Tibial nerve (tissue), 4 donors: ENCODE measurements at places on chromosomes 4 and X. TPM values are rescaled to one million over a fixed set of nuclear protein-coding genes. Genes with fewer than 3 reads are reported as not detected.

GRCh38 chr4:86847571-86847970, 1.6 kb downstream of the SLC10A6 start:
- no peak for DNase-seq
- no peaks in the 10 kb centered on the region for H3K36me3 ChIP-seq
- peak overlapping the region; percentile 12 for H3K4me3 ChIP-seq
- peak overlapping the region; percentile 38 for H3K27ac ChIP-seq
- no peaks in the 10 kb centered on the region for H3K27me3 ChIP-seq
- peaks cover 8% of the 10 kb centered on the region for H3K4me1 ChIP-seq

- DNase-seq: no peak
- peaks cover 51% of the 10 kb centered on the region for H3K36me3 ChIP-seq
- H3K4me3 ChIP-seq: no peak overlapping the region
- peak overlapping the region; percentile 97 for H3K27ac ChIP-seq
These were observed 3.8 kb downstream of the ANTXR2 start for GRCh38 chr4:80069108-80069836.

DNA sequence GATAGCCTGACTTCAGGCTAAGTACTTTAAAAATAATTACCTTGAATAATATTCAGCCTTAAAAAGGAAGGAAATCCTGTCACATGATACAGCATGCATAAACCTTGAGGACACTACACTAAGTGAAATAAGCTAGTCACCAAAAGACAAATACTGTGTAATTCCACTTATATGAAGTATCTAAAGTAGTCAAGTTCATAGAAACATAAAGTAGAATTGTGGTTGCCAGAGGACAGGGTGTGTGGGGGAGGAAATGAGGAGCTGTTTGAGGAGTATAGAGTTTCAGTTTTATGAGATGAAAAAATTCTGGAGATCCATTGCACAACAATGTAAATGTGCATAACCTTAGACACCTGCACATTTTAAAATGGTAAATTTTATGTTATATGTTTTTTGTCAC, 5.6 kb upstream of the STPG2 start:
- H3K4me3 ChIP-seq: no peak overlapping the region
- H3K27ac ChIP-seq: no peak overlapping the region
- H3K4me1 ChIP-seq: no peaks in the 10 kb centered on the region
- no peak for DNase-seq
- H3K36me3 ChIP-seq: no peaks in the 10 kb centered on the region

DNA sequence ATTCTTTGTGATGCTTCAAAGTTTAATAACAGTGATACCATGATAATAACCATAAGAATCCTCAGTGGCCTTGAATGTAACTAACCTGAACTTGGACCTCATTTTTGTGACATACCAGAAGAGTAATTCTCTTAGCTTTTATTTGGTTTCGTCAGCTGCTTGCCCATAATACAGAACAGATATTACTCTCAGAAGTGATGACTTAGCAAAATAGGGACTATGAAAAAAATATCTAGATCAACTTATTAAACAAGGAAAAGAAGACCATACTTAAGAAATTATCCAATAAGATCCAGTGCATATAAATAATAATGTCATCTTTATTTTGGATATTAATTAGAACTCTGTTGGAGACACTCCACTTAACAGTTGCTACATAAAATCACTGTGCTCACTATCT, 236.9 kb upstream of the GPC4 start:
- peaks cover 11% of the 10 kb centered on the region for H3K4me1 ChIP-seq
- DNase-seq: no peak
- H3K4me3 ChIP-seq: no peak overlapping the region
- no peaks in the 10 kb centered on the region for H3K36me3 ChIP-seq

- H3K27me3 ChIP-seq: no peaks in the 10 kb centered on the region
- no peak overlapping the region for H3K27ac ChIP-seq
- no peak for DNase-seq
- H3K4me1 ChIP-seq: peaks cover 14% of the 10 kb centered on the region
- H3K4me3 ChIP-seq: no peak overlapping the region
These were observed 125.2 kb downstream of the STIM2 start for GRCh38 chr4:26985873-26986272.

GRCh38 chr4:29571322-29571721, 1148.8 kb upstream of the PCDH7 start:
- no peaks in the 10 kb centered on the region for H3K4me1 ChIP-seq
- H3K36me3 ChIP-seq: no peaks in the 10 kb centered on the region
- H3K4me3 ChIP-seq: no peak overlapping the region
- no peaks in the 10 kb centered on the region for H3K27me3 ChIP-seq
- no peak overlapping the region for H3K27ac ChIP-seq

DNA sequence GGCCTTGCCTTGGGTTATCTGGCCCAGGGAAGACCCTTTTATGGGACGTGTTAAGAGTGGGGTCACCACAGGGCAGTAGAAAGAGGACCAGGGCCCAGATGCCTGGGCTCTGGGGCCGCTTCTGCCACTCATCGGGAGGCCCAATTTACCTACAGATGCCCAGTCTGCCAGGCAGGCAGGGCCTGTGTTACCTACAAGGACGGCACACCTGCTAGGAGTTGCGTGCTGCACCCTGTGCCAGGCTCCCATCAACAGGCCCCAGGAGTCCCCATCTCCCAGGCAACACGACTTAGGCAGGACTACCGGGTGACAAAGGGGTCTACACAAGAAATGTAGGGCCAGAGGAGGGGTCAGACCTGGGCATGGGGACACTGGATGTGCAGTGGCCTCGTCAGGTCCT, 34.6 kb downstream of the WDR1 start:
- no peaks in the 10 kb centered on the region for H3K27me3 ChIP-seq
- peaks cover 100% of the 10 kb centered on the region for H3K36me3 ChIP-seq
- no peak overlapping the region for H3K27ac ChIP-seq
- peaks cover 18% of the 10 kb centered on the region for H3K4me1 ChIP-seq
- no peak overlapping the region for H3K4me3 ChIP-seq

DNA sequence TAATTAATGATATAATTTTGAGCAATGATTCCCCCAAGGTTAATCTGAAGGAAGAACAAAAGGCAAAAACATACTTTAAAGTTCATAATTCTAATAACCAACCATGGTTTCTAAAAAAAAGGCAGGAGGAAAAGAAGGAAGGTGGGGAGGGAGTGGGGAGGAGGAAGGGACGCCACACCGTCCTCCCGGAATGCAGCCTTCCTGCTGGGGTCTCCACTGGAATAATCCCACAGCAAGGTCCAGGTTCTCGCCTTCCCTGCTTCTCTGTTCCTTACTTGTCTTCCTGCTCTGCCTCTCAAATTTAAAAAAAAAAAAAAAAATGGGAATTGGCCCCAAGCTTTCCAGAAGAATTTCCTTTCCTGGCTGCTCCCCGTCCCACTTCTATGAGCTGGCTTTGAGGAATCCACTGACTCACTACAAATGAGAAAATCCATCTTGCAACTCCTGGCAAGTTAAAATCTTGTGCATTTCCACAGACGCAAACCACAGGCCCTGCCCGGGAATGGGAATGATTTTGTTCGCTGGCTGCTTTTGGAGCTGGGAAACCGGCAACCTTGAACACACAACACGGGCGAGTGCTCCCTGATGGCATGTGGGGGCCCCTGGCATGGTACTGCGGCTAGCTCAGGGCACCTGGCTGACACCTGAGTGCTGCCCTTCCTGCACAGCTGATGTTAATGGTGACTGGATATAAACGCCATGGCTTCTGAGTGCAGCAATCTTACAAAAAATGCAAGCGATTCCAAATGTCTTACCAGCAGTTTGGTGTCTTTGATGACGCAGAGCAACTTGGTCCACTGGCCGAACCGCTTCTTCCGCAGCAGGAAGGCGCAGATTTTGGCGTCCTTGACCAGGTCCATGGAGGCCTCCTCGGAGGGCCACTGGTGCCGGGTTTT, 97.0 kb downstream of the AFAP1 start:
- H3K4me3 ChIP-seq: no peak overlapping the region
- peak; percentile 66 for DNase-seq
- H3K4me1 ChIP-seq: peaks cover 6% of the 10 kb centered on the region
- H3K27ac ChIP-seq: peak overlapping the region; percentile 29
- peaks cover 17% of the 10 kb centered on the region for H3K36me3 ChIP-seq
- H3K27me3 ChIP-seq: no peaks in the 10 kb centered on the region

Gene ZNF630
- total RNA-seq: 4.5 TPM

Gene MAGEB10
- total RNA-seq: not detected

Gene EPGN
- total RNA-seq: not detected

Gene ATRX
- 88.2 TPM for total RNA-seq
